ENCODE measurements at places on chromosomes 11 and 22.

- no peak for DNase-seq
These were observed 1004.5 kb upstream of the CCDC90B start for GRCh38 chr11:84290647-84291046.

DNA sequence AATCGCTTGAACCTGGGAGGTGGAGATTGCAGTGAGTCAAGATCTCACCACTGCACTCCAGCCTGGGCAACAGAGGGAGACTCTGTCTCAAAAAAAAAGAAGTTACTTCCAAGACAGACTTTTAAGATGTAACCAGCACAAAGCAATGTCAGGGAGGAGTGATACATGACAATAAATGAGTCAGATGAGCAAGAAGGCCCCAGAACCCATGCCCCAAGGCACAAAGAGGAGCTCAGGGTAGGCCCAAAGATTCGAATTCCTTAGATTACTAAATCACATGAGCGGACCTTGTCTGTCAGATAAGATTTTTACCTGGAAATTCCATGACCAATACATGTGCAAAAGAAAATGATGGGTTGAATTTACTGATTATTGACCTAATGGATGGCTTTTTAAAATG lies 10.5 kb upstream of the JHY start:
- no peak for DNase-seq

GRCh38 chr11:121613724-121614123 lies 161.0 kb upstream of the SORL1-AS1 start:
- no peak for DNase-seq

DNA sequence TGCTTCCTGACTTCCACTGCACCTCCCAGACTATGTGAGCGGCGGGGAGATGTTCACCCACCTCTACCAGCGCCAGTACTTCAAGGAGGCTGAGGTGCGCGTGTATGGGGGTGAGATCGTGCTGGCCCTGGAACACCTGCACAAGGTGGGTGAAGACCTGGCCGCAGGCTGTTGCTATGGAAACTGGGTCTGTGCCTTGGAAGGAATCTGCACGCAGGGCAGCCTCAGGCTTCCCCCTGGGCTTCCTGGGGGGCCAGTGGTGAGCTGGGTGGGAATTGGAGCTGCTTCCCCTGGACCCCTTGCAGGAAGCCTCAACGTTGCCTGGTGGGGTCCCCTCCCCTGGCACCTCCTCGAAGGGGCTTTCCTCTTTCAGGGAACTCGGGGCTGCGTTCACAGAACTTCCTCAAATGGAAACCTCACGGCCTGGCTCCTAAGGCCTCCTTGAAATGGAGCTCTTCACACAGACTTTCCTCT lies 1.5 kb downstream of the RPS6KA4 start:
- no peak for DNase-seq

All from stimulated activated CD4-positive, alpha-beta T cell treated with anti-CD3 and anti-CD28 coated beads, Interleukin-15, amount 100 ng/mL, for 48 hours (primary cell).